Heart left ventricle (tissue), 16 donors: ENCODE measurements at places on chromosomes 6 and 20. TPM values are rescaled to one million over a fixed set of nuclear protein-coding genes. Genes with fewer than 3 reads are reported as not detected.

DNA sequence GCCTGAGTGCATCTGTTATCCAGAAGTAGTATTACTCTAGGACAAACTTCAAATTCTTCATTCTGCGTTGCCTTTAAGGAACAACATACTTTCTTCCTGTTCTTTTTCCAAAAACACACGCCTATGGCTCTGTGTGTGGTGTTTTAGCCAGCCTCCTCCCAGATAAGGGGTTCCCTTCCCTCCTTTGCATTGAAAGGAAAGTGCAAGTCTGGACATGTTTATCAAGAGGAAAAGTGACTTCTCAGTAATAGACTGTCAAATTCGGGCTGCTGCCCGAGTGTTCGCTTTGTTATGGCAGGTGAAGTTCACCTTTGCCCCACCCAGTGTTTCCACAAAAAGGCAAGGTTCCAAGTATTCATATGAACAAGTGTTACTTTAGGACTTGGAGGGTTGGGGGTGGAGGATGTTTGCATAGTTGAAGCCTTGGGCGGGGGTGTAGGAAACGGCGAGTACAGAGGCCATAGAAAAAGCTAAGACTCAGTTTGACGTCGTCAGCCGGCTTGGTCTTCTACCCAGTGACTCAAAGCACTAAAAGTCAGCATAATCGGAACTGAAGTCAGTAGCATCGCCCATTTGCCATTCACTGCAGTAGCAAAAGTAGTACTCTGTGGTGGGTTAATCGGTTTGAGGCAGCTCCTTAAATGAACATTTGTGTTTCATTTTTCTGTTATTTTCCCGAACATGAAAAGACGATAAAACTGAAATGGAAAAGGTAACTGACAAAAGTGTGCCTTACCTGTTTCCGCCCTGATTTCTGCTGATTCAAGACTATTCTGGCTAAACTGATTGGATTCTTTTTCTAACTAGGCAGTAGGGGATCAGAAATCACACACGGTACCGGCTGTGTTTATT, 12.5 kb downstream of the PRDM1 start:
- peak; percentile 45 for DNase-seq

DNA sequence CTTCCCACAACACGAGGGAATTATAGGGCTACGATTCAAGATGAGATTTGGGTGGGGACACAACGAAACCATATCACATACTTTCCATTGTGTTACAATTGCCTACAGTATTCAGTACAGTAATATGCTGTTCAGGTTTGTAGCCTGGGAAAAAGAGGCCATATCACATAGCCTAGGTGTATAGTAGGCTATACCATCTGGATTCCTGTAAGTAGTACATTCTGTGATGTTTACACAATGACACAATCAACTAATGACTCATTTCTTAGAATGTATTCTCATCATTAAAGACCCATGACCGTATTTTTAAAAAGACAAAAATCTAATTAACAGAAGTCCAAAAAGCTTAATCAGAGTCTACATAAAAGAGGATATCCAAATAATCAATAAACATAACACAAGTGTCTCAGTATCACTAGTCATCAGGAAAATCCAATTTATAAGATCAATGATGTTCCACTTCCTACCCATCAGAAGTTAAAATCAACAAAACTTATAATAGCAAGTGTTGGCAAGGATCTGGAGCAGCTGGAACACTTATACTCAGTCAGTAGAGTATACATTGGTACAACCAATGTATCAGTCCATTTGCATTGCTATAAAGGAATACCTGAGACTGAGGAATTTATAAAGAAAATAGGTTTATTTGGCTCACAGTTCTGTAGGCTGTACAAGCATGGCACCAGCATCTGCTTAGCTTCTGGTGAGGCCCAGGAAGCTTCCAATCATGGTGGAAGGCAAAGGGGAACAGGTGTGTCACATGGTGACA, 215.9 kb downstream of the CLVS2 start:
- DNase-seq, result no peak

DNA sequence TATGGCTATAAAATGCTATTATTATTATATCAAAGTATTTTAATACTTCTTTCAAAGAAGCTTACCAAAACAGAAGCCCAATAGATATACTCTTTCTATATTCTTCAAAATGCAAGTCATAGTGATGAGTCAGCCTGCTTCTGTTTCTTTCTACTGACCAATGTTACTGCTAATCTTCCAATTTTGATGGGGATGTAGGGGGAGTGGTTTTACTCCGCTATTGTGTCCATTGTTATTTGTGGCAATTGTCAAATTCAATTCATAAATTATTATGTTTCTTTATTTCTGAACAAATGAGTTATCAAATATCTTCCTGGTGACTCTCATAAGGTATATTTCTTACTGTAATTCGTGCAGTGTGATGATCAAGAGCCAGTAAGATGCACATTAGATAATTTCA, 221.5 kb upstream of the DEFB112 start:
- DNase-seq, result no peak

The SLC52A3 gene
- 1.4 TPM for total RNA-seq

DNA sequence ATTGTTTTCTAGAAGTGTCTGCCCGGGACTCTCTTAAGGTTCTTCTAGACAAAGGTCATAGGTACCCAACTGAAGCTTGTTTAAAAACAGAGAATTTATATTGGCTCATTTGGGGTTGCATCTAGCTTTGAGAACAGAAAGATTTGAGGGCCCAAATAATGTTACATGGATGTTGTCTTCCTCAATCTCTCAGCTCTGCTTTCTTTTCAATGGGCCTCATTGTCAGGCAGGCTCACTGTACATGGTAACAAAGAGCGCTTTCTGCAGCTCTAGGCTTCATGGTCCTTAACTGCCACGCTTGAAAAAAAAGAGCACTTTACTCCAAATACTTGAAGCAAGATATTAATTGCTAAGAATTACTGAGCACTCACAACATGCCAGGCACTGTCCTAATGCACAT, 22.2 kb downstream of the NHLRC1 start:
- no peak for DNase-seq

The MAPK13 gene
- total RNA-seq, result 0.24 TPM

GRCh38 chr6:109653264-109653663, 37.7 kb downstream of the AK9 start:
- DNase-seq, result no peak

GRCh38 chr20:61994546-61994945, 71.1 kb downstream of the TAF4 start:
- no peak for DNase-seq

DNA sequence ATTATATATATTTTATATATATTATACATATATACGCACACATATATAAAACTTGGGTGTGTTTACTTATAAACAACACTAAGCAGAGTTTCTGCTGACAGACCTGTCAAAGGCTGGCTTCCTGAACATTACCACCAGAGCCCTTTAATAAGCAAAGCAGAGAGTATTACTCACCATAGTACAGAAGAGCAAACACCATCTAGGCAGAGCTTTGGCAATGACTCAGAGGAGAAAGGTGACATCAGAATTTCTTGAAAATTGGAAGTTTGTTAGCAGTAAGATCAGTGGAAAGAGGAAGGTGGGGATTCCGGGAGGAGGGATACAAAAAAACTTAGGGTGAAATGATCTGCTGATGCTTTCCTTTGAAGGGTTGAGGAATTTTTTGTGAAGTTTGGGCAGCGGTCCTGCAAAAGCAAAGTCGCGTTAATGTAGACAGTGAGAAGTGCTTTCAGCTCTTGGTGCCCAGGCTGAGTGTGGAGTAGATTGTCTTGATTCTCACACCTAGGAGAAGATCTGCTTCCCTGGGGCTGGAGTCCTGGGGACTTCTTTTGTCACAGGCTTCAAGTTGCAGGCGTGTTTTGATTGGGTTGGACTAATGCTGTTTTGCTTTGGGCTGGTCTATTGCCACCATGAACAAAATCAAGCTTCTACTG, 109.6 kb upstream of the BACH2 start:
- no peak for DNase-seq

The C20orf141 gene
- not detected for total RNA-seq

The IP6K3 gene
- total RNA-seq, result 28.4 TPM

- DNase-seq, result no peak
Observed at GRCh38 chr6:6683969-6684833, 95.7 kb downstream of the LY86 start.

- no peak for DNase-seq
Observed at GRCh38 chr20:17875981-17876385, 92.6 kb downstream of the SNX5 start.

The GCM1 gene
- total RNA-seq, result not detected

- DNase-seq, result no peak
Observed at GRCh38 chr6:388202-388903, 3.2 kb upstream of the IRF4 start.

The CLPSL2 gene
- not detected for total RNA-seq

DNA sequence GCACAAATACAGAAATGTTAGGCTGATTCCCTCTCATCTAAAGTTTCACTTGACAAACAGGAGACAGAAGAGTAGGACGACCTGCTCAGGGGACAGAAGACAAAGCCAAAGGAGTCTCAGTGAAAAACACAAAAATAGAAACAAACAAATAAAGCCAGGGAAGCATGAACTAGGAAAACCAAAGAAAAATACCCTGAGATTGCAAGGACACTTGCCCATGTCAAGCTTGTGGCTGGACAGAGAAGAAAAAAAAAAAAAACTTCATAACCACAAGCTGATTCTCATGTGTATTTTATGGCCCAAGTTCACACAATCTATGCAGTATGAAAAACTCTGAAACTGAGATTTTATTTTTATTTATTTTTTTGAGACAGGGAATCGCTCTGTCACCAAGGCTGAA, 85.6 kb upstream of the BEND6 start:
- no peak for DNase-seq

The ULBP3 gene
- total RNA-seq, result 1.4 TPM

- peak; percentile 74 for DNase-seq
Observed at GRCh38 chr20:45835825-45836224, 2.2 kb downstream of the SNX21 start.

The LTA gene
- not detected for total RNA-seq

The MAFB gene
- total RNA-seq, result 13.9 TPM

GRCh38 chr6:90444160-90444714, 142.6 kb downstream of the MAP3K7 start:
- no peak for DNase-seq

DNA sequence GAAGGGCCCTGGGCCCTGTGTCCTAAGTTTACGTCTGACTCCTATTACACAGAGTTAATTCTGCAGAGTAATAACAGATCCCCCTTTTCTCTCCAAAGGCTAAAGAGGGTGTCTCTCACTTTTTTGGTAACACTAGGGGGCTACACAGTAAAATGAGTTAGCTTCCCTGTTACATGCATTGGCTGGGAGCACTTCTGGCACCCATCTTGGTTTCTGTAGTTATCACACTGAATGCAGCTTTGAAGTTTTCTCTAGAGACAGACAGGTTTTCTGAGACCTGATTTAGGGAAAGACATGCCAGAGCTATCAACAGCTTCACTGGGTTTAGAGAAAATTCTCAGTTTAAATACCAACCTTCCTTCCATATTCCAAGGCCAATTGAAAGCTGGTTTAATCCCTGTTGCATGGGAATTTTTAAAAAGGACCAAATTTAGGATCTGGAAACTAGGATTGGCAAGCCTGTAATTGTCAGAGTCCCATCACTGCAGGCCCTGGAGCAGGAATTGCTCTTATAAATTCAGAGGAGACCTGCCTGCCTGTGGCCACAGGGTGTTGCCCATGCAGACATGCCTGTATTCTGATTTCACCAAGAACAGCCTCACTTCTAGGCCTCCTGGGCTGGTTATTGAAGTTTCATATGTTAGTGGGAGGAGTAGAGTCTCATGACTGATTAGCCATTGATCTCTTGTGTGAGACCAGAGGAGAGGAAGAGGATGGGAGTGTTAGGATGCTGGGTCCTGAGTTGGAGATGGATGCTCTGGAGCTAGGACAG, 29.4 kb downstream of the RNF8 start:
- no peak for DNase-seq

- DNase-seq, result no peak
Observed at GRCh38 chr6:157861814-157862213, 38.8 kb downstream of the SNX9 start.

- no peak for DNase-seq
Observed at GRCh38 chr6:166751051-166751595, 124.1 kb upstream of the RPS6KA2 start.

- DNase-seq, result no peak
Observed at GRCh38 chr20:23005776-23006175, 29.3 kb upstream of the SSTR4 start.

GRCh38 chr20:20608041-20608440, 104.4 kb downstream of the RALGAPA2 start:
- no peak for DNase-seq

DNA sequence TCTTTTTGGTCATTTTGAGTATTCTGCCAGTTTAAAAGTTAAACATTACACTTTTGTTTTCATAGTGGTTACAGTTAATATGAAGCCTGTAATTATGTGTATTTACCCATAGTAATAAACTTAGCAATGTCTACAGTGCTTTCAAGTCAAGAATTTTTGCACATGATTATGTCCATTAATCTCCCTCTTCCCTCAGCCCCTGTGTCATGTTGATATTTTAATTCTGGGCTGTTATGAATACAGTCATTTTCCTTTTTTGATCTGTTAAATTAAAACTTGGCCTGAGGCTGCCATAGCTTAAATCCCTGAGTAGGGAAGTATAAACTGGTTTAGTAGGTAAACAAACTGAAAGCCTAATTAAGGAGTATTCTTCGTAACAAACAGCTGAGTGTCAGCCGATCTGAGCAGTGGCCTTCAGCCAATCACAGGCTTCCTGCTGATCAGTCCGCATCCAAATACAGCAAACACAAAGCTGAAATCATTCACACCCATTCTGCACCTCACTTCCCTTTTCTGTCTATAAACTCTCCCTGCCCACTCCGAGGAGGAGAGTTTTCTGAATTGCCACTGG, 9.5 kb upstream of the SFT2D1 start:
- no peak for DNase-seq

The DEFB115 gene
- total RNA-seq, result not detected

DNA sequence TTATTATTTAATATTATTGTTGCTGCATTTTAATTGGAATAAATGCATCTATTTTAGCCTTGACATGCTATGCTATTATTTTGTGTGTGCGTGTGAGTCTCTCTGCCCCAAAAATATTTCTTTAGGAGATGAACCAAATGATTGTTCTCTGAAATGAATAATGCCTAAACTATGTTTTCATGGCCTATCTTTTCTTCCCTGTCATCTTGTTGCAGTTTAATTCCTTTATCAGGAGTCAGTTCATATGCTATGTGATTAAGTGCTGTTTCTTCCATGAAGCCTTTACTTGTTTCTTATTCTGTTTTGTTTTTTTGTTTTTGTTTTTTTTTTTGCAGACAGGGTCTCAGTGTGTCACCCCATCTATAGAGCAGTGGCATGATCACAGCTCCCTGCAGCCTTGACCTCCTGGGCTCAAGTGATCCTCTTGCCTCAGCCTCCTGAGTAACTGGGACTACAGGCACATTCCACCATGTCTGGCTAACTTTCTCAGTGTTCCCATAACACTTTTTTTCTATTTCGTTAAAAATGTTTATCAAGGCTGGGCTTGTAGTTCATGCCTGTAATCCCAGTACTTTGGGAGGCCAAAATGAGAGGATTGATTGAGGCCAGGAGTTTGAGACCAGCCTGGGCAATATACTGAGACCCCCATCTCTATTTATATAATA, 25.7 kb downstream of the TPX2 start:
- no peak for DNase-seq
